ENCODE measurements at places on chromosomes 12 and 14.
A peak's percentile ranks its signal among the peaks of the same experiment; 100 is the strongest.

- DNase-seq, result peak; percentile 39
Observed at GRCh38 chr12:48979602-48980388, 1.7 kb downstream of the WNT1 start.

GRCh38 chr14:95034788-95035187 lies 122.5 kb downstream of the DICER1 start:
- no peak for DNase-seq

- no peak for DNase-seq
Observed at GRCh38 chr14:35159742-35160409, 37.5 kb downstream of the PRORP start.

DNA sequence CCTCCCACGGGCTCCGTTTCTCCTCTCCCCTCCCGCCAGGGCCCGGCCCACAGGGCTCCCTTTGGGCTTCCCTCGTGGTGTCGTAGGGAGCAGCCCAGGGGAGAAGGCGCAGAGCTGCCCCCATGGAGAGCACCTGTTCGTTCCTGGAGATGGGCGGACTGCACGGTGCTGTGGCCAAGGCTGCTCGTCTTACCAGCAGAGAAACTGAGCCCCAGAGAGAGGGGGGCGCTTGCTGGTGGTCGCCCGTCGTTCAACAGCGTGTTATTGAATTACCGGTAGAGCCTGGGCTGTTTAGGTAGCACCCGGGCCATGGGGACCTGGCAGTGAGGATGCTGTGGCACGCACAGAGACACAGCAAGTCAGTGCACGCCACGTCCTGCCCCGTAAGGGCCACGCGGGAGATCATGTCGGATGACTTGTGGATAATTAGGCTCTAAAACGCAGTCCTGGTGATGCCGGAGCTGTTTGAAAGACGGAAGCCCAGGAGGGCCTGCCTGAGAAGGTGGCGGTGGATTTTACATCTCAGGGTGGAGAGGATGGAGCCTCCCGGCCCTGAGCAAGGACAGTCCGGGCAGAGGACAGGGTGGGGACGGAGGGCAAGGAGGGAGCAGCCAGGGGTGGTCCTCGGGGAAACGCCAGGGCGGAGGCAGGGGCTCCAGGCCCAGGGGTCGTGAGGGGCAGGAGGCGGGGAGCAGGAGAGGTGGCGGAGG lies 134.4 kb downstream of the ADGRD1 start:
- no peak for DNase-seq

DNA sequence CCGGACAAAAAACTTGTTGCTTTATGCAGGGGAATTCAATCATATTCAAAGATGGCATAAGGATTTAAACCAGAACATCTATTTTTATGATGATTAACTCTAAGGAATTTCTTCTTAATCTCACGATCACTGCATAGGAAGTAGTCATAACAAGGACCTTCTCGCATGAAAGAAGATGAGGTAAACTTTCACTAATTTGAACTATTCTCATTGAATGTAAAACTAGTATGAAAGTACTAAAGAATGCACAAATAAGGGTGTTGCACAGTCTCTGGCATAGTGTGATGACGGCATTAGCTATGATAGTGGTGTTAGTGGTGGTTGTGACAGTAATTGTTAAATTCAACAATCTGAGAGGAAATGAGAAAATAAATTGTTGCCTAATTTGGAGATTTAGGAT lies 280.0 kb downstream of the SLC6A15 start:
- no peak for DNase-seq

DNA sequence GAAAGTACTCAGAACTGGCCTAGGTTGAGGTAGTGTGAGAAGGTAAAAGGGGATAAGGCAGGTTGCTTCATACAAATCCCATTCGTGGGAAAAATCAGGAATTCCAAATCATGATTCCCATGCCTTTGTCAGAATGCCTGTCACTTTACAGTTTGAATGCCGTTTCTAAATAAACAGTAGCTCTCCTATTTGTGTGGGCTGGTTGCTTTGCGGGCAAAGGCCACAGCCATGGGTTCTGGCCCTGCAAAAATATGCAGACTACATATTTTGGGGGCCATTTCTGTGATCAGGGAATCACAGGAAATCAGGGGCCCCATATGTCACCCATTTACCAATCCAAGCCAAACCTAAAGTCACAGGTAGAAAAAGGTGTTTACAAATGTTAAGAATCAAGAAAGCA lies 161.3 kb upstream of the BMP4 start:
- DNase-seq, result no peak

GRCh38 chr12:124663771-124664366 lies 96.5 kb upstream of the NCOR2 start:
- DNase-seq, result no peak

GRCh38 chr12:92122941-92123779 lies 22.5 kb downstream of the BTG1 start:
- no peak for DNase-seq

GRCh38 chr14:101189962-101190560 lies 286.5 kb upstream of the RTL1 start:
- no peak for DNase-seq

- no peak for DNase-seq
Observed at GRCh38 chr12:14171106-14171505, 189.7 kb upstream of the GRIN2B start.

DNA sequence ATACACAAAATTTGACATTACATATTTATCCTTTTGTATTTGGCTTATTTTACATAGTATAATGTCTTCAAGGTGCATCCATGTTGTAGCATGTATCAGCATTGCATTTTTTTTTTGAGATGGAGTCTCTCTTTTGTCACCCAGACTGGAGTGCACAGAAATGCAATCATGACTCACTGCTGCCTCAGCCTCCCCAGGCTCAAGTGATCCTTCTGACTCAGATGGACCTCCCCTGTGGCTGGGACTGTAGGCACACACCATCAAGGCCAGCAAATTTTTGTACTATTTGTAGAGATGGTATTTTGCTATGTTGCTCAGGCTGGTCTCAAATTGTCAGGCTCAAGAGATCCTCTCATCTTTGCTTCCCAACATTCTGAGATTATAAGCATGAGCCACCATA lies 214.4 kb upstream of the ALG10B start:
- DNase-seq, result no peak

GRCh38 chr14:89750908-89751392 lies 203.6 kb downstream of the EFCAB11 start:
- DNase-seq, result no peak

GRCh38 chr12:42141981-42142606 lies 2.6 kb downstream of the GXYLT1 start:
- DNase-seq, result no peak

DNA sequence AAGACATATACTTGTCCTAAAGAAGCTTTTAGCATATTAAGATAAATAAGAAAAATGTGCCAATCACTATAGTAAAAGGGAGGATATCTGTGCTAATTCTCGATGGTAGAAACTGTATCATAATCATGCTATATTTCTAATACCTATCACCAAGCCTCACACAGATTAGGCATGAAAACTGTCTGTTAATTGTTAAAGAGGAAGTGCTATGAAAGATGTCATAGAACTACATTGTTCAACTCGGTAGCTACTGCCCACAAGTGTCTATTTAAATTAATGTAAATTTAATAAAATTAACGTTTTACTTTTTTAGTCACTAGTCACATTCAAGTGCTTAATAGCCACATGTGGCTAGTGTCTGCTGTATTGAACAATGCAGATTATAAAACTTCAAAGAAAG lies 77.5 kb upstream of the KICS2 start:
- no peak for DNase-seq

DNA sequence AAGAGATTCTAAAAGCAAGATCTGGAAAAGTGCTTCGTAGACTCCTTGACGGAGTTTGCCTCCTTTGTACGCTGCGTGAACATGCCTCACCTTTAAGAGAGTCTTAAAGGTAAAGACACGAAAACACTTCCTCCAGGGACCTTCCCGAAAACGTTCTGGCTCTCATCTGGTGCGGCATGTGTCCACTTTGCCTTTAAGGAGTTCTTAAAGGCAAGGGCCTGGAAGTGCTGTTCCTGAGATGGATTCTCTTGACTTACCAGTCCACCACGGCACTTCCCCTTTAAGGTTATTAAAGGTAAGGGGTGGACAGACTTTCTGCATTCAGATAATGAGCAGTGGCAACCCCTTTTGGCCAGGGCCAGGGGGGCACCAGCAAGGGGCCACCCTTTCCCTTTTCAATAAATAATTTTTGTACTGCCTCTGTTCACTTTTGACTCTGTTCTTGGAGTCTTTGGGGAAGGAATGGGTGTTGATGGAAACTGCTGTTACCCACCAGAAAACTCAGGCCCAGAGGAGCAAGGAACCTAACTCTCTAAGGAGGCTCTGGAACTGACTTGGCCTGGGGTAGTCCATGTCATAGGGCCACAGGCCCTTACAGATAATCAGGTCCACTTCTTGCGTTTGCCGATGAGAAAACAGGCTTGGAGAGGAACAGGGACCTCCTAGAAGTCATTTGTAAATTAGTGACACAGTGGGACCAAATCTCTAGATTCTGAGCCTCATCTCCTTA lies 4.4 kb downstream of the REM2 start:
- peak; percentile 55 for DNase-seq

DNA sequence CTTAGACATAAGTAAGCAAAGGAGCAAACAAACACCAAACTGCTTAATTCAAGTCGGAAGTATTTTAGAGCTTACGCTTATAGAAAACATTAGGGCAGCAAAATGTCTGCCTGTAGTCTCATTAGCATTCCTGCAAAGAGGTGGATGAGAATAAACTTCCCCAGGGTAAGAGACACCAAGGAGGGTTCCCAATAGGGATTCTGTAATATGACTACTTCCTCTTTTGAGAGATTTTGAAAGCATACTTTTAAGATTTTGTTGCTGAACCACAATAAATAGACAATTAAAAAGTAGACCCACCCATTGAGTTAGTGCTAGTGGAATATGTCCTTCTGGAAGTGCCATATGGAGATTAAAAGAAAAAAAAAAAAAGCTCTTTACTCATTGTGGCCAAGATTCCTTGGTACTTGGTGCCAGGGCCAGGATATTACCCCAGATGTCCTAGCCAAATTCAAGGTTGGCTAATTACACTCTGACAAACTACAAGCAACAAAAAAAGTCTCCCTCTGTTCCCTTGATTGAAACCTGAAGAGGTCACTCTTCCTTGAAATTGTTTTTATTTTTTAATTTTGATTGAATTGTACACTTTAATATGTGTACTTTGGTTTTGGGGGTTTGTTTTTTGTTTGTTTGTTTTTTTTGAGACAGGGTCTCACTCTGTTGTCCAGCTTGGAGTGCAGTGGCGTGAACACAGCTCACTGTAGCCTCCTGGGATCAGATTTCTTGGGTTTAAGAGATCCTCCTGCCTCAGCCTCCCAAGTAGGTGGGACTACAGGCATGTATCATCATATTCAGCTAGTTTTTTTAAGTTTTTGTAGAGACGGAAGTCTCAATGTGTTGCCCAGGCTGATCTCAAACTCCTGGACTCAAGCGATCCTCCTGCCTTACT lies 8.7 kb downstream of the CLIP1 start:
- DNase-seq, result no peak

DNA sequence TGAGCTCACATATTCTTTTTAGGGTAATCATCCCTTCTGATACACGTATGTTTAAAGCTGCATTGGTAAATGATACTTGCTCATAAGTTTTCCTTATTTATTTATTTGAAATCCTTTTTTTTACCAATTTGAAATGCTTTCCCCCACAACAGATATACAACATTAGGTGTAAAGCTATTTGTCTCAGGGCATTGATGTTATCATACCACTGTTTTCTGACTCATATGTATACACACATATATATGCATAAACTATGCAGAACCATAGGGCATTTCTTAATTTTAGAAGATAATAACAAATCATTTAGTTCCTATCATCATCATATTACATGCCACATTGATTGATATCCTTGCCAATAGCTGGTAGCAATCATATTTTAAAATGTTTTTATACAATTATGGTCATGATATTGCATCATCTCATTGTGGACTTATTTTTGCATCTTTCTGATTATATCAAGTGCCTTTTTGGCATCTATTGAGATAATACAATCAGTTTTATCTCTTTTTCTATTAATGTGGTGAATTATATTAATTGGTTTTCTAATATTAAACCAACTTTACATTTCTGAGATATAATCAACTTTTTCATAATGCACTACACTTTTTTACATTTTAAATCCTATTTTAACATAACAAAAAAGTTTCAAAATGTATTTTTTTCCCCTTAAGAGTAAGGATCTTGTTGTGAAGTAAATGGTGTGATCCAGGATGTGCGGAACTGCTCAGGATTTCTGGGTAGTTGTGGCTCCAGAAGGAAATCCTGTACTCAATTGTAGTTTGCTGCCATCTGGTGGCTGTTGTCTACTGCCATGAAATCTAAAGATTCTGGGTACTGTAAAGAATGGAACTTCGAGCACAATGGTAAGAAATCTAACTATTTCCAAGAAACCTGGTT lies 16.7 kb downstream of the OR9K2 start:
- no peak for DNase-seq

GRCh38 chr12:115630136-115630535 lies 647.4 kb downstream of the MED13L start:
- DNase-seq, result no peak

GRCh38 chr12:92551853-92552397 lies 150.9 kb upstream of the PLEKHG7 start:
- no peak for DNase-seq

DNA sequence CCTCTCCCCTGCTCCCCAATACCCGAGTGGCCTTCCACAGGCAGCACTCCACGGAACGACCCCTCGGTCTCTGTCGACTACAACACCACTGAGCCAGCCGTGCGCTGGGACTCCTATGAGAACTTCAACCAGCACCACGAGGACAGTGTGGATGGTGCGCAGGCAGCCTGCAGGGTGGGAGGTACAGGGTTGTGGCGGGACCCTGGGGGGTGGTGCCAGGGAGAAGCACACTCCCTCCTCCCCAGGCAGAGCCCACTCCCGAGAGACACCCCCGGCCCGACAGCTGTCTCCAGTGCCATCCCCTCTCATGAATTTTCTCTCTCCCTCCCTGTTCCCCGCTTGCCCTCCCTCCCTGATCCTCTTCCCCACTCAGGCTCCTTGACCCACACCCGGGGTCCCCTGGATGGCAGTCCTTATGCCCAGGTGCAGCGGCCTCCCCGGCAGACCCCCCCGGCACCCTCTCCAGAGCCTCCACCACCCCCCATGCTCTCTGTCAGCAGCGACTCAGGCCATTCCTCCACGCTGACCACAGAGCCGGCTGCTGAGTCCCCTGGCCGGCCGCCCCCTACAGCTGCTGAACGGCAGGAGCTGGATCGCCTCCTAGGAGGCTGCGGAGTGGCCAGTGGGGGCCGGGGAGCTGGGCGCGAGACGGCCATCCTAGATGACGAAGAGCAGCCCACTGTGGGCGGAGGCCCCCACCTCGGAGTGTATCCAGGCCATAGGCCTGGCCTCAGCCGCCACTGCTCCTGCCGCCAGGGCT lies 9.0 kb downstream of the TNS2 start:
- DNase-seq, result no peak

GRCh38 chr12:42568952-42569915 lies 20.3 kb downstream of the PRICKLE1 start:
- no peak for DNase-seq

GRCh38 chr12:25197608-25198007 lies 2.6 kb downstream of the ETFRF1 start:
- no peak for DNase-seq

- DNase-seq, result no peak
Observed at GRCh38 chr12:88015825-88016224, 13.4 kb downstream of the C12orf50 start.

GRCh38 chr14:70282666-70283065 lies 76.8 kb downstream of the COX16 start:
- no peak for DNase-seq

Measured in CD4-positive, alpha-beta T cell treated with Interferon gamma for 1 hour (primary cell).